ENCODE measurements at places on chromosomes 3 and 15. TPM values are rescaled to one million over a fixed set of nuclear protein-coding genes. Genes with fewer than 3 reads are reported as not detected.

Gene DHX36
- 39.4 TPM for total RNA-seq

Gene ALG1L2
- 0.54 TPM for total RNA-seq

Gene ATP8B4
- total RNA-seq: 1.8 TPM

Gene CACNA1D
- 0.98 TPM for total RNA-seq

Gene BLM
- total RNA-seq: 0.64 TPM
